CD4-positive, alpha-beta memory T cell (primary cell): ENCODE measurements at places on chromosomes 4 and X.

GRCh38 chrX:40154250-40154852 is 56.6 kb upstream of the BCOR start:
- DNase-seq, result no peak

- no peak for DNase-seq
Observed at GRCh38 chrX:119521246-119521645, 44.0 kb downstream of the STEEP1 start.

- no peak for DNase-seq
Observed at GRCh38 chr4:12879496-12879895, 604.6 kb downstream of the RAB28 start.

- DNase-seq, result no peak
Observed at GRCh38 chrX:56026815-56027214, 205.3 kb upstream of the KLF8 start.

GRCh38 chr4:140256335-140256734 is 102.4 kb upstream of the MAML3 start:
- no peak for DNase-seq

DNA sequence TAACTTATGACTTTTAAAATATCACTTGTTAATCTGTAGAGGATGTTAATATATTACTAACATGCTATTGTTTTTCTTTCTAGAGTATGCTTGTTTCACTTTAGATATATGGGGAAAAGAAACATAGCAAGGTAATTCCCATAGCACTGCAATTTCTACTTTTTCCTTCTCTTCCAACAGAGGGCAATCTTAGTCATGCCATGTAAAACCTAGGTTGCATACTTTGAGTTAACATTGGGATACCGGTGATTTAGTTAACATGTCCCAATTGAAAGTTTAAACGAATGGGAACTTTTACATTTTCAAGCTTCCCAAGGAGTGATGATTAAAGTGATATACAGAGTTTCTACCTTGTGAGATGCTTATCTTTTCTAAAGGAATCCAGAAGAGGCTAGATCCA is 89.4 kb upstream of the IL13RA1 start:
- DNase-seq, result no peak

DNA sequence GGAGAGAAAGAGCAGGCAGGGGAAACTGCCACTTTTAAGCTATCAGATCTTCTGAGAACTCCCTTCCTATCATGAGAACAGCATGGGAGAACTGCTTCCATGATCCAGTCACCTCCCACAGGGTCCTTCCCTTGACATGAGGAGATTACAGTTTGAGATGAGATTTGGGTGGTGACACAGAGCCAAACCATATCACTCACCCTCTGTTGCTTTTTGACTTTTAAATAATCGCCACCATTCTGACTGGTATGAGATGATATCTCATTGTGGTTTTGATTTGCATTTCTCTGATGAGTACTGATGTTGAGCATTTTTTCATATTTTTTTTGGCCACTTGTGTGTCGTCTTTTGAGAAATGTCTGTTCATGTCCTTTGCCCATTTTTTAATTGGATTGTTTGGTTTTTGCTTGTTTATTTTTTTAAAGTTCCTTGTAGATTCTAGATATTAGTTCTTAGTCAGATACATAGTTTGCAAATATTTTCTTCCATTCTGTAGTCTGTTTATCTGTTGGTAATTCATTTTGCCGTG is 6.5 kb upstream of the PAQR3 start:
- no peak for DNase-seq
